ENCODE measurements at places on chromosomes 5 and 9. TPM values are rescaled to one million over a fixed set of nuclear protein-coding genes. Genes with fewer than 3 reads are reported as not detected.

The ZDHHC11B gene
- total RNA-seq: 49.2 TPM

The IRF1 gene
- total RNA-seq: 15.7 TPM

The SCGB3A1 gene
- total RNA-seq: not detected

The TMCO6 gene
- total RNA-seq: 4.6 TPM

The PCDHA10 gene
- 0.06 TPM for total RNA-seq

The CD180 gene
- total RNA-seq: 1.4 TPM

The GAS1 gene
- total RNA-seq: 17.8 TPM

The PRDM9 gene
- not detected for total RNA-seq

GRCh38 chr5:14208071-14209021, 65.2 kb downstream of the TRIO start:
- DNase-seq: no peak

DNA sequence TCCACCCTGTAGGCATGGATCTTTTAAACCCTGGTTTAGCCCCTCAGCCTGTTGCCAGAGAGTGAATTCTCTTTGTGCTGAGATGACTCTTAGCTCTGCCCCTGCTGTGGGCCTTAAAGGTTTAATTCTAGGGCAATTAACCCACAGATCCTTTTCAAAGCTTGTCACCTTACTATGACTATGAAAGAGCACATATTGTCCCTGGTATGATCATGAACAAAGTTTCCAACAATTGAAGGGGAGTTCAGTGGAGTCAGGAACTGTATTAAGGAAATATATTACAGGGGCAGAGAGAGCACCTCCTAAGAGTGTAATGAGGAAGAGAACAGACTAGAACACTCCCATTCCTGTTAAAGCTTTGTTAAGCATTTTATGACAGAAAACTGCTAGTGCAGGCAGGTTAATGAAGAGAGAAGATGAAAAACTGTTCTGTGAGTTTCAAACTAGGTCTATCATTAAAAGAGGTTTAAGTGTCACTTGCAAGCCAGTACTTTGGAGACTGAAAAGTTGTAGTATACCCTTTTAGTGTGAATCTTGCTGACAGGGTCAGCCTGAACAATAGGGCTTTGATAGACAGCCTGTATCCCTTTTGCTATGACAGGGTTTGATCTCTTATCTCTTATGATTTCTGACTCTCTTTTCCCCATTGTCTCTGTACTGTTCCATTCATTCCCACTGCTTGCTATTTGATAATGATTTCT, 104.2 kb upstream of the ELL2 start:
- no peak for DNase-seq

DNA sequence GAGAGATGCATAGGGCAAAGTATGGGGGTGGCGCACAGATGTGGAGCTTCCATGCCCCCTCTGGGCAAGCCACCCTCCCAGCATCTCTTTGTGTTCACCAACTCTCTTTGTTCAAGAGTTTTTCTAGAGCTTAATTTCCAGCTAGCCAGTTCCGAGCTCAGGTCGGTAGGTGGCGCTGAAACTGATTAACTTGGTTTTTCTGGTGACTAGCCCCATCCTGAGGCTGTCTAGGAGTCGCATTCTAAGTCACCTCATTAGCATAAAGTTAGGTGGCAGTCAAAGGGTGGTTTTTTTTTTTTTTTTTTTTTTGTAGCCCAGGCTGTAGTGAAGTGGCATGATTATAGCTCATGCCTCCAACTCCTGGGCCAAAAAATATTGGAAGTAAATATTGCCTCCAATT, 476.4 kb downstream of the KDM4C start:
- no peak for DNase-seq

- DNase-seq: peak; percentile 79
These were observed 8.0 kb downstream of the DIPK1B start for GRCh38 chr9:136720251-136720897.

DNA sequence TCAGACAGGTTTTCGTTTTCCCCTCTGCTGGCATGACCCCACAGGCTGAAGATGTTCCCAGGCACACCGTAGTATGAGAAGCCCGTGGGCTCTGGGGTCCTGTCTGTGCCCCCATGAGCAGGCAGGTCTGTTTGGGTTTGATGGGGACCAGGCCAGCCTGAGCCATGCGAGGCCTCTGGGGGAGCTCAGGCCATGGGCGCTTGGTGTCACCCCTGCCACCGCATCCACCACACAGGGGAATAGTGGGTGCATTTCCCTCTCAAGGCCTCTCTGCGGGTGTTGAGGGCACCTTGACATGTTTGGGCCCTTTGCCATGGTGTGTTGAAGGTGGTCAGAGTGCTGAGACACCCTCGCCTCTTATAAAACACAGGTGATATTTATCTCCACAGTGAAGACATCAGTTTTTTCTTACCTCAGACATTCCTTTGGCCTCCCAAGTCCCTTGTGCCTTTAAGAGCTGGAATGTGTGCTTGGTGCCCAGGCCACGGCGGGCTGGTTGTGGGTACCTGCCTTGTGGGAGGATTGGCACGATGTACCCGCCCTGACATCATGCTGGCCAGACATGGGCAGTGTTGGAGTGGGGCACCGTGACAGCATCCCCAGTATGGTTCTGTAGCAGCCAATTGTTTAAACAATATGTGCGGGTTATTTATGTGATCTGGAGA, 68.3 kb downstream of the WNK2 start:
- peak; percentile 44 for DNase-seq

DNA sequence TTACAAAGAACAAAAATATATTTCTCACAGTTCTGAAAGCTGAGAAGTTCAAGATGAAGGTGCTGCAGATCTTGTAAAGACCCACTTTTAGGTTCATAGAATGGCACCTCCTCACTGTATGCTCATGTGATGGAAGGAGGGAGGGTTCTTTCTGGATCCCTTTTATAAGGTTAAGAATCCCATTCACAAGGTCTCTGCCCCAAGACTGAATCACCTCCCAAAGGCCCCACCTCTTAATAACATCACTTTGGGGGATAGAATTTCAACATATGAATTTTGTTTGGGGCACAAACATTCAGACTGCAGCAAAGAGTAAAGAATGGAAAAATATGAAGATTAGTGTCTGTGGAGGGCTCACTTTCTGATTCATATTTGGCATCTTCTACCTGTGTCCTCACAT, 77.1 kb upstream of the PRR16 start:
- no peak for DNase-seq

DNA sequence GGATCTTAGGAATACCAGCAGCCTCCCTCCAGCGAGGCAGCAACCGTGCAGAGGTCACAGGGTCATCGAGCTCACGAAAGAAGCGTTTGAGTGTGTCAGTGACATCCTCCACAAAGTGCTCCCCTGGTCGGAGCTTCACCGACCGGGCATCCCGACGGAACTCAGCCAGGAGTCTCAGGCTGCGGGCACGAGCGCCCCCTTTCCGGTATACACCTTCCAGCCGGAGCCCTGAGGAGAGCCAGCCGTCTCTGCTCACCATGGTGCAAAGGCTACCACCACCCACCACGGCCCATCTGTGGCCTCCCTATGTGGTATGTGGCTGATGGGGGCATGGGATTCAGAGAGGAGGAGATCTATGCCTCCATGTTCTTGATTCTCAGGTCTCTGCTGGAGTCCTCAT, 10.8 kb upstream of the FCHSD1 start:
- DNase-seq: peak; percentile 50

DNA sequence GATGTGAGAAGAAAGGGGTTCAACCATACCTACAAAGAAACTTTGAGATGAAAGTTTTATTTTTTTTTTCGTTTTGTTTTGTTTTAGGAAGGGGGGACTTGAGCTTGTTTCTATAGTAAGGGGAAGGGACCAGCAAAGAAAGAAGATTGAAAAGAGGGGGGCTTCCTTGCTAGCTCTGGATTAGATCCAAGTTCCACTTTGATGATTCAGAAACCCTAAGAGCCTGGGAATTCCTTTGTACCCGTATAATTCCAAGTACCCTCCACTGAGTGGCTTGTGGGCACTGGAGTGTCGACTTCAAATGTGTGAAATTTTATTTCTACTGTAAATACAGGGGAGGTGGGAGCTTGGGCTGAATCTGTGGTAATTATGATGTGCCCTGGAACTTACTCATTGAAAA, 10.9 kb downstream of the MAMDC2 start:
- DNase-seq: no peak

GRCh38 chr9:16680541-16680940, 189.9 kb downstream of the BNC2 start:
- DNase-seq: no peak

DNA sequence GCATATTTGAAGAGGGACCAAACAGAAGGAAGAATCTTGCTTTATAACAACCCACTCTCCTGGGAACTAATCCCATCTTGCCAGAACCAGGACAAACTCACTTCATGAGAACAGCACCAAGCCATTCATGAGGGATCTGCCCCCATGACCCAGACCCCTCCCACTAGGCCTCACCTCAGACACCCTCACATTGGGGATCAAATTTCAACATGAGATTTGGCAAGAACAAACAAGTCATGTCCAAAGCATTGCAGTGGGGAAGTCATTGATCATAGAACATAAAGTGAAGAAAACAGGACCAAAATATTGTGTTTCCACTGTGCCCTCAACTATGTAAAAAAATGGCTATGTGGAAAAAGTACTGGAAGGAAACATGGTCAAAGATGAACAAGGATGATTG, 43.9 kb downstream of the MAP1B start:
- no peak for DNase-seq

DNA sequence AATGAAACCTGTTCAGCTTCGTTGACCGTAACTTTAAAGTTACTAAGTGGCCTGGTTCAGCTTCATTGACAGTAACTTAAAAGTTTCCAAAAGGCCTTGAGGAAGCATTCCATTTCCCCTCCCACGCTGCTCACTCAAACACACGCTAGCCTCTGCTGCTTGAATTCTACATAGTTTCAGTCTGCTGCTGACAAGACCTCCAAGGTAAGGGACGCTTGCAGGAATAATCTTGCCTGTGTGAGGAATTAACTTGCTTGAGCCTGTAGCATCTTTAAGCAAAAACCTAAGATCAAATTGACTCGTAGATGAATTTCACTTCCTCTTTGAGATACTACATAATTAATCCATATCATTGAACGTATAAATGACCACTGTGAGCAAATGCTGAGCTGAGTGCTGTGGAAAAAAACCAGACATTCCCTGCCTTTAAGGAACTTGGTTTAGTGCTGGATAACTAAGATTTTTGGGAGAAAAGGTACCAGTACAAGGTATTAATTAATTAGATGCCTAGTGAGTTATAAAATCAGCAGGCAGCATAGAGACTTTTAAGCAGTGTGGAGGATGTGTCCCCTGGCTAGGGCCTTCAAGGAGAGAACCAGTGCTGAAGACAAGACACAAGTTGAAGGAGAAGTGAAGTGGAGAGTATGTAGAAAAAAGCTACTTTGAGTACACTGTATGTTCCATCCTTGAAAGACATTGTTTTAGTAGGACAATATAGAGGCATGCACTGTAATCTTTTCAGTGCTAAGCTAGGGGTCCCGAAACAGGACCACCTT, 39.2 kb downstream of the GRAMD2B start:
- DNase-seq: no peak

DNA sequence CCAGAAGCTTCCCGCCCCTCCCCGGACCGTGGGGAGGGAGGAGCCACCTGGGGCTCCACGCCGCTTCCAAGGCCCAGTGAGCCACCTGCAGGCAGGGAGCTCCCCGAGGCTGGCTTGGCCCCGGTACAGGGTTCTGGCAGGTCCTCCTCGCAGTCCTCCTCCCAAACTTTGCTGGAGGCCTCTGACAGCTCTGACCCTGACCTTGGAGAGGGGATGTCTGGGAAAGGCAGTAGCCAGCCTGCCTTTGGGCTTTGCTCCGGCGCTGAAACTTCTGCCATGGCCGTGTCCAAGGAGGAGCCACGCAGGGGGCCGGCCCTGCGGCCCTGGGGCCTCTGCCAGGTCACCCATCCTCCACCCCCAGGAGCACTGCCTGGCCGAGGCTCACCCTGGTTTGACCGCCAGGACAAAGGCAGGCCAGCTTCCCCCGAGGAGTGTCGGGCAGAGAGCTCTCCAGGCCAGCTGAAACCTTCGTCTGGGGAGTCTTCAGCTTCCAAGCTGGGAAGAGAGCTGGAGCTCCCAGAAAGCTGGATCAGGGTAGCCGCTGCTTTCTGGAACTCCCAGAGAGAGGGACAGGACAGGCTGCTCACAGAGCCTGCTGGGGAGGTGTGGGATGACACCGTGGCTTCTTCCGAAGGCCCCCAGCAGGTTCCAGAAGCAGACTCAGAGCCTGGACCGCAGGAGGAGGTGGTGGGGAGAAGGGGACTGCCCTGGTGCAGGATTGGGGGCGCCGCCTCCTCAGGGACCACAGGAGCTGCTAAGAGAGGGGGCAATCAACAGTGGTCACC, 9.0 kb upstream of the QSOX2 start:
- peak; percentile 81 for DNase-seq

GRCh38 chr5:154611341-154611767, 133.3 kb upstream of the HAND1 start:
- no peak for DNase-seq

GRCh38 chr5:61416010-61416409, 84.0 kb downstream of the ZSWIM6 start:
- DNase-seq: no peak

- DNase-seq: no peak
These were observed 372.1 kb upstream of the RIOK2 start for GRCh38 chr5:97554977-97555643.

DNA sequence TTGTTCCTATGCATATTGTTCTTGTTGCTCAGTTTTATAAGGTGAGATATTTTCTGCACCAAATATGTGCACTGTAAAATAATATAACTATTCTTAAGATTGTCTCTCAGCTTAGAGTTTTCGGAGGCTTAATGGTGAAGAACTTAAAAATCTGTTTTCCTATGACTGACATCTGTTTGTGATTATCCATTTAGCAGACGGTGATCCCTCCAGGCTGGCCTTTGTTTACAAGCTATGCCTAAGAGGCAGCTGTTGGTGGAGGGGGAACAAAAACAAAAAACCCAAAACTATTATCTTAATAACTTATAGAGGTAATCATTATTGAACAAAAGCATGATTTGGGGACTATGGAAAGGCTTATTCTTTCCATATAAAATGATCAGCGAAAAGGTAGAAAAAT, 658 bp downstream of the PDCD1LG2 start:
- no peak for DNase-seq

DNA sequence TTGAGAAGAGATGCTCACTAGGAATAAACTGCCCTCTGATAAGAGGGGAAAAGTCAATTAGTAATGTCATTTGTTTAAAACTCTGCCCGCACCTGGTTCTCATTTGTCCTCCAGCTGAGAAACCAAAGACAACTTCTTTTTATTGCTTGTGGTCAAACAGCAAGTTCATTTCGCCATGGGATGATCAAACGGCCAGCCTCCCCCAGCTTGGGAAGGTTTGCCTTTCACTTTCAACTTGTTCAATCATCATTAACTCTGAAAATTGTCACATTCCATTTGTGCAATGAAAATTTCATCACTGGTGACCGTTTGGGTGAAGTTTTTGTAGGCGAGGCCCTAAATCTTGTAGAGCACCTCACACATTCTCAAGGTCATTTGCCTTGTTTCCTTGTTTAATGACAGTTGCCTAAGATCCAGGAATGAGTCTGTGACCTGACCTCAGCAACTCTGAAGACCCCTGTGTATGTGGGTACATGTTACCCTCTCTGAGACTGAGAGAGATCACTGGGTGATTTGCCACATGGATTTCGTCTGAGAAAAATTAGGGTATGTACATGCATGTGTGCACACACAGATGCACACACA, 117.7 kb downstream of the MARCHF3 start:
- no peak for DNase-seq

- DNase-seq: no peak
These were observed 151.8 kb downstream of the SLC24A2 start for GRCh38 chr9:19637084-19637483.
